Mammary microvascular endothelial cell (primary cell): ENCODE measurements at places on chromosomes 4 and X. TPM values are rescaled to one million over a fixed set of nuclear protein-coding genes. Genes with fewer than 3 reads are reported as not detected.

Gene ARMCX4
- 3.4 and 4.5 TPM in 2 replicates for total RNA-seq

Gene USP26
- total RNA-seq: not detected in 2 replicates

Gene ODAPH
- total RNA-seq: not detected in 2 replicates

Gene RNF150
- 0.05 TPM in 1 of 2 replicates, not detected in the other for total RNA-seq

Gene S100G
- not detected in 2 replicates for total RNA-seq

Gene TKTL2
- total RNA-seq: not detected in 2 replicates

Gene NPY5R
- total RNA-seq: not detected in 2 replicates

Gene GATA1
- total RNA-seq: not detected in 2 replicates

Gene ADH1C
- not detected in 2 replicates for total RNA-seq

Gene AMTN
- total RNA-seq: not detected in 2 replicates

Gene CLCN4
- 5.1 and 5.4 TPM in 2 replicates for total RNA-seq

Gene RGN
- 0.20 TPM in 1 of 2 replicates, not detected in the other for total RNA-seq

Gene XAGE2
- not detected in 2 replicates for total RNA-seq

Gene TBC1D14
- 14.9 and 20.1 TPM in 2 replicates for total RNA-seq

Gene GPR50
- not detected in 2 replicates for total RNA-seq

Gene SOWAHB
- not detected in 2 replicates for total RNA-seq

Gene RTL5
- total RNA-seq: 0.44 and 0.60 TPM in 2 replicates

Gene SMAD1
- 73.2 and 78.1 TPM in 2 replicates for total RNA-seq

Gene MSX1
- 14.8 and 21.0 TPM in 2 replicates for total RNA-seq

Gene CXCL9
- not detected in 2 replicates for total RNA-seq

Gene SSX2
- total RNA-seq: not detected in 2 replicates

Gene AP1AR
- total RNA-seq: 25.4 and 27.0 TPM in 2 replicates

Gene TBX22
- not detected in 2 replicates for total RNA-seq

Gene F11
- not detected in 2 replicates for total RNA-seq

Gene FATE1
- not detected in 2 replicates for total RNA-seq

Gene ZFX
- total RNA-seq: 28.8 and 61.3 TPM in 2 replicates

Gene VCX
- not detected in 2 replicates for total RNA-seq

Gene ENPP6
- not detected in 2 replicates for total RNA-seq

Gene MAP7D3
- 30.8 and 34.9 TPM in 2 replicates for total RNA-seq

Gene EVC2
- total RNA-seq: 2.5 TPM in 2 replicates

Gene ZDHHC15
- not detected in 2 replicates for total RNA-seq
